ENCODE measurements at places on chromosomes 5 and 9. TPM values are rescaled to one million over a fixed set of nuclear protein-coding genes. Genes with fewer than 3 reads are reported as not detected.

GRCh38 chr5:35971878-35972210 lies 19.3 kb downstream of the UGT3A1 start:
- no peak for DNase-seq

DNA sequence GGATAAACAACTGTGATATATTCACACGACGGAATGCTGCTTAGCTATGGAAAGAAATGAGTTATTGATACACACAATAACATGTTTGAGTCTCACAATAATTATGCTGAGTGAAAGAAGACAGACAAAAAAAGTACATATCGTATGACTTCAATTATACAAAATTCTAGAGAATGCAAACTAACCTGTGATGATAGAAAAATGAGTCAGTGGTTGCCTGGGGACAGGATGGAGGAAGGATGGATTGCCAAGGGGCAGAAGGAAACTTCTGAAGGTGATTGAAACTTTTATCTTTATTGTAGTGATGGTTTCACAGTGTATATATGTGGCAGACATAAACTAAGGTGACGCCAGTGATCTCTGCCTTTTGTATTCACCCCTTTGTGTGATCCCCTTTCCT lies 7.5 kb upstream of the CARTPT start:
- no peak for DNase-seq

- DNase-seq: no peak
These were observed 1.8 kb downstream of the SEMA5A start for GRCh38 chr5:9544056-9544455.

DNA sequence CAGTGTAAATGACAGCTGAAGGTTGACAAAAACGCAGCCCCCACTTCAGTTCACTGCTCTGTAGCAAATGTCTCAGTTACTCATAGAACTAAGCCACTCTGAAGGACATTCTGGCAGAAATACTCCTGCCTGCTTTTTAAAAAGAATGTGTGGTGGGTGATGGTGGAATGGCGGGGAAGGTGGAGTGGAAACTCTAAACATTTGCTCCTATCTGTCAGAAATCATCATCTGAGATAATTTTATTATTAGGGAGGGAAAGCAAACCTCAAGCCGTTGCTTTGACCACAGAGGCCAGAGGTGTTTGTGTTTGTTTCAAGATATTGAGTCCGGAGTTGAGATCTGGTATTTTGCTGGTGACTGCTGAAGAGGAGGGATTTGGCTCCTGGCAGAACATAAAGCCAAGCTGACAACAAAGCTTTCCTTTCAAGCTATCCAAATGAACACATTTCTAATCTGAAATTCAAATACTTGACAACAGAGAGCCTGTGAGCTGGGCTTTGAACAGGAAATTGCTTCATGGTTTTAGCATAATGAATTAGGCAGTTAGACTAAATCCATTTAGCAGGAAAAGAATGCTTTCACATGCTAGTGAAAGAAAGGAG lies 362.7 kb downstream of the CSNK1G3 start:
- DNase-seq: no peak

CATSPER3 gene
- total RNA-seq: 0.48 TPM

- no peak for DNase-seq
These were observed 55.1 kb upstream of the ZNF608 start for GRCh38 chr5:124801551-124801950.

DNA sequence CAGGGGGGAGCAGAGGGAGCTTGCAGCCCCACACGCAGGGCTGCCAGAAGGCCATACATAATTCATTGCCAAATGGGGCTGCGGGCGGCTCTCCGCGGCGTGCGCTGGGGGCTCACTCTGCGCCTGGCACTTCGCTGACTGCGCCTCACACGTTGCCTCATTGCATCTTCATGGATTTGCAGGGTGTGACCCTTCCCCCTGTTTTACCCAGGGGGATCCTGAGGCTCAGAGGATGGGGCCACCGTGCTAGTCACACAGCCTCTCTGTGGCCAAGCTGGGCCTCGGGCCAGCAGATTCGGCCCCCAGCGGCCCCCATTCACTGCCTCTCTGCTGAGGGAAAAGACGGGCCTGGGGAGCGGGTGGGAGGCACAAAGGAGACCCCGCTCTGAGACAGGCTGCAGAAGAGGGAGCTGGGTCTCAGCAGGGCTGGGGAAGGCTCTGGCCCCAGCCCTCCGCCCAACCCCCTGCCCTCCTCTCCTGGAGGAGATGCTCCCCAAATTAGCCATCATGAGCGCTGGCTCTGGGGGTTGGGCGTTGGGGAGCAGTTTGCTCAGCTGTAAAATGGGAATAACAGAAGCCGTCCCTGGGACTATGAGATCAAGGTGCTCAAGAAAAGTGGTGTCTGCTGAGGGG lies 115.5 kb downstream of the C9orf50 start:
- no peak for DNase-seq
